ENCODE measurements at places on chromosomes 13 and 19.

- DNase-seq, result no peak
Observed at GRCh38 chr19:1942078-1942933, 1.3 kb downstream of the CSNK1G2 start.

DNA sequence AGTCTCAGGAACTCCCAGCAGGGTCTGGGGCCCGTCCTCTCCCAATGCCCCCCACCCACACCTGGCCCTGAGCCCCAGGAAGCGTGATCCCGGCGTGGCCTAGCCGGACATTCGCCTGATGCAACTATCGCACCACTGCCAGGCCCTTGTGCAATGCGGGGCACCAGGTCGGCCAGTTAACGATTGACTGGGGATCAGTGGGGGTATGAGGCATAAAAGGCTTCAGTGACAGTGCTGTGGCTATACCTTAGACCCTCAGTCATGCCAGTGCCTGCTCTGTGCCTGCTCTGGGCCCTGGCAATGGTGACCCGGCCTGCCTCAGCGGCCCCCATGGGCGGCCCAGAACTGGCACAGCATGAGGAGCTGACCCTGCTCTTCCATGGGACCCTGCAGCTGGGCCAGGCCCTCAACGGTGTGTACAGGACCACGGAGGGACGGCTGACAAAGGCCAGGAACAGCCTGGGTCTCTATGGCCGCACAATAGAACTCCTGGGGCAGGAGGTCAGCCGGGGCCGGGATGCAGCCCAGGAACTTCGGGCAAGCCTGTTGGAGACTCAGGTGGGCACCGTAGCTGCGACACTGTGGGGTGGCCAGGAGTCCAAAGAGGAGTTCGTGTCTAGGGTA is at the start of gene ANGPTL8:
TSS of gene ANGPTL8 (plus strand) at position 243 of the 624 bp plus-strand sequence. CDS start at position 262, 19 bp downstream.
- no peak for DNase-seq

- DNase-seq, result no peak
Observed at GRCh38 chr13:42048684-42049453, 421 bp downstream of the DGKH start.

- DNase-seq, result no peak
Observed at GRCh38 chr13:94595001-94595949, 677 bp downstream of the TGDS start.

DNA sequence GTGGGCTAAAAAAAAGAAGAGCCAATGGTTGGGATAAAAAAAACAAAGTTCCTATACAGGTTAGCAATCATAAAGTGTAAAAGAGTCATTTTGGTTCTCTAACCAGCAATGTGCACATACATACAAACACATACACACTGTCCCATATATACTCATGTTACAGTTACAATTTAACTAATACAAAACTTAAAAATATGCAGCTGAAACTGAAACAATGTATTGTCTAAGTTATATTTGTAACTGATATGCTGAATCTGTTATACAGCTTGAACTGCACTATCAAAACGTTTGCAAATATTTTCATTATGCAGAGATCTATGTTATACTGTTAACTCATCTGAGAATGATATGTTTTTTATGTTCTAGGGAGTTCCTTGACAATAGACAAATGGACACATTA is 173.7 kb downstream of the KLF12 start:
- no peak for DNase-seq
